ENCODE measurements at places on chromosomes 4 and X.

- DNase-seq, result no peak
These were observed 1521.1 kb upstream of the PCDH7 start for GRCh38 chr4:29199025-29199424.

GRCh38 chr4:151197247-151197646, 79.7 kb upstream of the PRSS48 start:
- DNase-seq, result no peak

- no peak for DNase-seq
These were observed 34.4 kb upstream of the TBL1X start for GRCh38 chrX:9430346-9430921.

GRCh38 chrX:130801901-130802300, 101.1 kb downstream of the ENOX2 start:
- no peak for DNase-seq

- no peak for DNase-seq
These were observed 8.0 kb upstream of the PYURF start for GRCh38 chr4:88531549-88531948.

DNA sequence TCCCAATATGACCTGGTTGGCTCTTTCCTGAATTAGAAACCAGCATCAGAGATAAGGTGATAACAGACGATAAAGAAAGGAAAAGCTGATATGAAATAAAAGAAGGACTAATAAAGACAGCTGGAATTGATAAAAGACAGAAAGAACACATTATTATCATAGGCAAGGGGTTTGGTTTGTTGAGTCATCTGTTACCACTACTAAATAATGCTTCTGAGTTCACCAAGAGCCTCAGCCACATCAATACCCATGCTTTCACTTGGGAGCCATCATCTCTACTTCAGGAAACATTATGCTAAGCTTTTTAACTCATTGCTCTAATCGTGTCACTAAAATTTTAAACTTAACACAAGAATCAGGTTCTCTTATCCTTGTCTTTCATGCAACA, 27.6 kb downstream of the ANXA5 start:
- DNase-seq, result no peak

GRCh38 chr4:32203340-32203739, 1483.2 kb downstream of the PCDH7 start:
- DNase-seq, result no peak

DNA sequence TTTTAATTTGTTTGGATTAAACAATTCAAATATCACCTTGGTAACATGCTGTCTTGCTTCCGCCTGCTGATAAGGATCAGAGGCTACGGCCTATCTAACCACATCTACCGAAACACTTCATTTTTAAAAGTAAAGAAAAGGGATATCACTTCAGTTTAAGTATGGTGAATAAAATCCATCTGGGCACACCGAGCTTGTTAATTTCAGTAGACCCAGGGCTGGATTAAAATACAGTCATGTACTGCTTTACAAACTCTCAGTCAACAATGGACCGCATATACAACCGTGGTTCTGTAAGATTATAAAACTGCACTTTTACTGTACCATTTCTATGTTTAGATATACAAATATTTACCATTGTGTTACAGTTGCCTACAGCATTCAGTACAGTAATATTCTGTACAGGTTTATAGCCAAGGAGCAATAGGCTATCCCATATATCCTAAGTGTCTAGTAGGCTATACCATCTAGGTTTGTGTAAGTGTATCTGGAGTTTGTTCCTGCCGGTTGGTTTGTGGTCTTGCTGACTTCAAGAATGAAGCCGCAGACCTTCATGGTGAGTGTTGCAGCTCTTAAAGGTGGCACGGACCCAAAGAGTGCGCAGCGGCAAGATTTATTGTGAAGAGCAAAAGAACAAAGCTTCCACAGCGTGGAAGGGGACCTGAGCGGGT, 40.0 kb downstream of the SEPTIN11 start:
- no peak for DNase-seq

- no peak for DNase-seq
These were observed 803.0 kb downstream of the DMD start for GRCh38 chrX:32408389-32408788.

GRCh38 chr4:102586644-102587021, 85.5 kb downstream of the NFKB1 start:
- no peak for DNase-seq

DNA sequence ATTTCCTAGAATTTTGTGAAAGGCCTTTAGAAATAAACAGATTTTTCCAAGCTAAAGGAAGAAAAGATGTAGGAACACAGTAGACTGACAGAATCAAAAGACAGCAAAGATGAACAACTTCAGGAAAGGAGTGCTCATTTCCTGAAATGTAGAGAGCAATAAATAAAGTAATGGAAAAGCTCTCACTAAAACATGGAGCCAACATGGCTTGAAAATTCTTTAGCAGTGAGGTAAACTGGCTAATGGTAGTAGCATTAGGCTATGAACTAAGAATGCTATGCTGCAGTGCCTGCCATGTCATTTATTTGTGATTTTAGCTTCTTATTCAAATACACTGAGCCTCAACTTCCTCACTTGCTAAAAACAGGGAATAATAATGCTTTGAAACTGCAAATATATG, 108.7 kb downstream of the IQCM start:
- DNase-seq, result no peak

- no peak for DNase-seq
These were observed 14.7 kb downstream of the RTL9 start for GRCh38 chrX:110373310-110373709.

GRCh38 chr4:175509320-175509719, 302.7 kb downstream of the GPM6A start:
- no peak for DNase-seq

DNA sequence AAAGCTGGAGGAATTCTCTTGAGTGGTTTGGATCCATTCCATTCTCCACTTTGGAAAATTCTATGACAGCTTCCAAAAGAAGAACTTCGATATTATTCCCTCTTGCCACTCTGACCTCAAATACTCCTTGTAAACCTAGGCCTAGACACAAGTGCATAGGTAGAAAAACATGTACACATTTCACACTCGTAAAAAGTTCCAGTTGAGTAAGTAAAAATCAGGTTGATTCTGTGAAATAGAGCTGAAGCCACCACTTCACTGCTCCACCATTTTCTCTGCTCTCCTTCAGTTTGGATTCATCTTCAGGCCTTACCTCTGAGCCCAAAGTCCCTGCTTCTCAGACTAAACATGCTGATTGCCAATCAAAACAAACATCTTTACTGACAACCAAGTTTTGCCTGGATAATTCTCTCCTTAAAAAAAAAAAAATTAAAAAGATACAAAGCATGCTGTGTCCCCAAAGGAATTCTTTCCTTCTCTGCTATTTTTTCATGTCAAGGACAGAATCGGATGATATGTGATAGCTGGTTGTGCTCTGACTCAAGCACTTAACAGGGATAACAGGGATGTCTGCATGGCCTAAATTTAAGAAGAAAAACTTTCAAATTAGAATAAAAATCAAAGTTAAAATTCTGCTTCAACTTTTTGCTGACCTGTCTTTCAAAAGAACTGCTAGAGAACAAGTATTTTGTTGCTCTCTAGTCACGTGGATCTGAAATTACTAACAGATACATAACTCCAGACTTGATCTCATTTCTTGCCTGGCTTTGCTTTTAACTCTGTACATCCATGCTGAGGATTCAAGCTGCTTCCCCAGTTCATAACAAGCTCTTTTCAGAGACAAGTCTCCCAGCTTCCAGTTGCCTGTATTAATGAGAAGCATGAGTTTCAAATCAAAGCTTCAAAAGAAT, 420.9 kb upstream of the INTU start:
- DNase-seq, result no peak

- DNase-seq, result no peak
These were observed 30.2 kb upstream of the NKX6-1 start for GRCh38 chr4:84529169-84529751.

- no peak for DNase-seq
These were observed 9.9 kb downstream of the FOXP3 start for GRCh38 chrX:49254639-49255038.

GRCh38 chr4:54102531-54103106, 2.7 kb downstream of the GSX2 start:
- no peak for DNase-seq

DNA sequence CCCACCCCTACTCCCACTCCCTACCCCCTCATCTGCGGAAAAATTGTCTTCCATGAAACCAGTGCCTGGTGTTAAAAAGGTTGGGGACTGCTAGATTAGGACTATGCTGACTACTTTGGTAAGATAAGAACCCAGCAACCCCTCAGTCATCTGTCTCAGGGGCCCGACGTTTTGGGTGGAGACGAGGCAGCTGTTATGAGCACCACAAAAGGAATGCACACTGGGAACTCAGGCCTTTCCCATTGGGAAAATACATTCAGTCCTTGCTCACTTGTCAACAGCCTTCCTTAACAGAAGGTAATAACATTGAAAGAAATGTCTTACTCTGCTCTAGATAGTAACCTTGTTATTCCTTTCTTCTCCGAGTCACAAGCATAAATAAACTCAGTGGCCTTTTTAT, 310.8 kb downstream of the AFF2 start:
- no peak for DNase-seq

DNA sequence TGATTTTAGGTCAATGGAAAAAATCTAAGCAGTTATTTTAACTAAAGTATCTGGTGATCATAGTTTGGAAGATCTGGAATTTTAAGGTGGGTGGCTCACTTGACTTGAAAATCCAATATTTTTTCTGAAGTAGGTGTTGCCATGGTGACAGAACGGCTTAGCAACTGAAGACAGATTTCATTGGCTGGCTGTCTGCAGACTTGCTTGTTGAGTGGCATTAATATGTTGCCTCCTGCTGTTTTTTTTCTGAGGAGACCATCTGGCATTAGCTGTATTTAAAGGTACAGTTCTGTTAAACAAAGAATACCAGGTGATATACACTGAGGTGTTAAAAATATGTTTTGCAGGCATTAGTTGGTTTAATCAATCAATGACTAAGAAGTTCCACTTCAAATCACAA, 19.8 kb downstream of the CPE start:
- DNase-seq, result no peak

- peak; percentile 15 for DNase-seq
These were observed 12.2 kb upstream of the TMEM128 start for GRCh38 chr4:4260185-4260751.

DNA sequence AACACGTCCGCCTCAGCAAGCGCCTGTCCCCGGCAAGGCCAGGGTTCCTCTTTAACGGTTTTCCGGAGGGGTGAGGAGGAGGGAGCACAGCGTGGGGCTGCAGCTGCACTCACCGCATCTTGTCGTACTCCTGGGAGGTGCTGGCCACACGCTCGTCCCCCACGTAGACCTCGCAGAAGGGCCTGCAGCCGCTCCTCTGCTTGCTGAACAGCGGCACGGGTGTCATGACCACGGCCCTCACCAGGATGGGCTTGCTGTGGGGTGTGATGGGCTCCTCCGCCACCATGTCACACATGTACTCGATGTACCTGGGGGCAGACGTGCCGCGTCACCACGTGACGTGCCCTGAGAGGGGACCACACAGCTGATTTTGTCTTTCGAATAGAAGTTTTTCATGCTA, 51.6 kb upstream of the CPLX1 start:
- no peak for DNase-seq

DNA sequence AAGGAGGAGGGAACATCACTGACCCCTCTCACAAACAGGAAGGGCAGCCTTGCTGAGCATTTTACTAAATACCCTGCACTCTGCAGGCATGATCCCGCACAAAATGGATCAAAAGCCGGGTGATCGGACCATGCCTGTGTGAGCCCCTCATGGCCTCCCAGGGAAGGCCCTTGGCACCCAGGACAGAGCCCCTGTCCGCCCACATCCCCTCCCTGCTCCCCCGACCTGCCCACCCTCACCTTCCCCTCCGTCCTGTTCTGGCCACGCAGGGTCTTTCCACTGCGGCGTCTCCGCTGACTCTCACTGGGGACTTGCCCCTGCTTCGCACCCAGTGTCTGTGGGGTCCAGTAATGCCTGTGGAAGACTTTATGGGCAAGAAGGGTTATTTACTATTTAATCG, 105.0 kb downstream of the HMX1 start:
- no peak for DNase-seq

- DNase-seq, result peak; percentile 30
These were observed at the start of gene HPGD for GRCh38 chr4:174522183-174523024. Gene HPGD, minus strand, starts transcription at chr4:174522488. Its CDS starts 37 bp downstream, at chr4:174522451.

- no peak for DNase-seq
These were observed 25.6 kb downstream of the ZRSR2 start for GRCh38 chrX:15815779-15816437.

DNA sequence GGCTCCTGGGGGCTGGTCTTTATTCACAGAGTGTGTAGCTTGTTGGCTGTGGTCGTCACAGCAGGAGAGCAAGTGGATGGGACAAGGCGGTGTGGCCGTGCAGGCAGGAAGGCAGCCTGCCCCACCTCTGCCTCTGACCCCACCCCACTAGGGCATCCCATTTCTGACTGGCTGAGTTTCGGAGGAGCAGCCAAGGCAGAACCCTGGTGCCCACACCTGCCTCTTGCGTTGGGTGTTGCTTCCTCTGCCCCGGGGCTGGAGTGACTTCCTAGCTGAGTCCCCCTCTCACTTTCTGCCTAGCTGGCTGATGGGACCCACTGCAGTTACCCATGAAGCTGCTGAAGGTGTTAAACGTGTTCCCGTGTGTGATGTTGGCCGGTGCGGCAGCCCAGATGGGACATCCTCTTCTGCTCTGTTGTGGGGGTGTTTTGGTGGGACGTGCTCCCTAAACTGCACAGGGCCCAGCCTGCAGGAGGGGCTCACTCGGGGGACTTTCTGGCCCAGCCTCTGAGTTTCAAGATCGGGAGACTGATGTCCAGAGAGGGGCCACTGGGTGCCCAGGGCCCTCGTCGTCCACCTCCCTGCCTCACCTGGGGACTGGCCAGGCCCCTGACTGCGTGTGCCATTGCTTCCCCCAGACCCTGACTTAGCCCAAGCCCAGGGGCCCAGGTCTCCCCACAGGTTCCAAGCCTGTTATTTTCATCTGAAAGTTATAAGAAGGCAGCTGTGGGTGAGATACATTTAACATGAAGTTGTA, 101.5 kb downstream of the PSAPL1 start:
- DNase-seq, result no peak

DNA sequence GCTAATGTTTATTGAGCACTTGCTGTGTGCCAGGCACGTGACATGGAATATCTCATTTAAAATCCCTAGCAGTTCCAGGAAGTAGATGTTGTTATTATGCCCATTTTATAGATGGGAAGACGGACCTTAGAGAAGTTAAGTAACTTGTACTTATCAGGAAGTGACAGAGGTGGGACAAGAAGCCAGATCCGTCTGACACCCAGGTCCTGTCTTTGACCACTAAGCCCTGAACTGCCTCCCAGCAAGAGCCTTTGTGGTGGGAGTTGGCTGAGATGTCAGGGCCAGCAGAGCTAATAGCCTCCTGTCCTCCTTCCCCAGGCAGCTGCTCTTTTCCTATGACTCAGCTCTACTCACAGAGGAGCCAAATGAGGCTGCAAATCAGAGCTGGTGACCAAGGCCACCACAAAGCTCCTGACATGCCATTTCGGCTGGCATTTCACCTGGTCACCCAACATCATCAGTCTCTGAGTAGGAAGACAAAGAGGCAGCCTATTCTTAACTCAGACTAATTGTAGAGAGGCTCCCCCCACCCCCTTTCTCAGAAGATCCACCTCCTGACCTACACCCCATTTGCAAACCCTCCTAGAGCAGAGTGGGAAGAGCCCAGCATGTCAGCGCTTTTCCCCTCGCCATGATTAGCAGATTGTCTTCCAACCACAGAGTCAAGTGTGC, 175.1 kb upstream of the KIT start:
- no peak for DNase-seq
